Cortex of kidney (tissue), 1 donor: ENCODE measurements at places on chromosomes 16 and 17.

DNA sequence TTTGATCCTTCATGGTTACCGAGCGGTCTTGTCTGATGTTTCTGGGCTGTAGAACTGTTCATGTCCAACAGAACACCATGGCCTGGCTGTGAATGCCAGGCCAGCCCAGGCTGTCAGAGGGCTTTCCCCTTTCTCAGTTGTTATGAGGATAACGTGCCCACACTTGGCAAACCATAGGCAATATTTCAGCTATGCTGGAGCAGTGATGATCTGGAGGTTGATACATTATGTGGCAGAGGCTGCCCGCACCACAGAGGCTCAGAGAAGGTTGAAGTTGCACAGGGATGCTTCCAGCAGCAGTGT is 92.9 kb downstream of the C16orf78 start:
- DNase-seq: no peak

GRCh38 chr16:16861546-16861945 is 482.6 kb downstream of the NPIPA7 start:
- DNase-seq: no peak

- DNase-seq: no peak
Observed at GRCh38 chr17:28018439-28019070, 23.9 kb upstream of the NLK start.

DNA sequence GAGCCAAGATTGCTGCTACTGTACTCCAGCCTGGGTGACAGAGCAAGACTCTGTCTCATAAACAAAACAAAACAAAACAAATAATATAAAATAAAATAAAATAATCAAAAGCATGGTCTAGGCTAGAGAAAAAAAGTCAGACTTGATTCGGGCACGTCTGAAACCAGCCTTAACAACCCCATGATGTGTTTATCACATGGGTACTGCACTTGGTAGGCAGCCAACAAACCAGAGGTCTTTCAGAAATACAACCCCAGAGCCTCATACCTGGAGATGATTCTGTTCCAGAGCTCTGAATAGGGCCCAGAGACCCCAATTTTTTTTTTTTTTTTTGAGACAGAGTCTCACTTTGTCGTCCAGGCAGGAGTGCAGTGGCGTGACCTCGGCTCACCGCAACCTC is 9.6 kb upstream of the HAPSTR1 start:
- DNase-seq: no peak

- no peak for DNase-seq
Observed at GRCh38 chr16:58021661-58022551, 3.6 kb upstream of the MMP15 start.

DNA sequence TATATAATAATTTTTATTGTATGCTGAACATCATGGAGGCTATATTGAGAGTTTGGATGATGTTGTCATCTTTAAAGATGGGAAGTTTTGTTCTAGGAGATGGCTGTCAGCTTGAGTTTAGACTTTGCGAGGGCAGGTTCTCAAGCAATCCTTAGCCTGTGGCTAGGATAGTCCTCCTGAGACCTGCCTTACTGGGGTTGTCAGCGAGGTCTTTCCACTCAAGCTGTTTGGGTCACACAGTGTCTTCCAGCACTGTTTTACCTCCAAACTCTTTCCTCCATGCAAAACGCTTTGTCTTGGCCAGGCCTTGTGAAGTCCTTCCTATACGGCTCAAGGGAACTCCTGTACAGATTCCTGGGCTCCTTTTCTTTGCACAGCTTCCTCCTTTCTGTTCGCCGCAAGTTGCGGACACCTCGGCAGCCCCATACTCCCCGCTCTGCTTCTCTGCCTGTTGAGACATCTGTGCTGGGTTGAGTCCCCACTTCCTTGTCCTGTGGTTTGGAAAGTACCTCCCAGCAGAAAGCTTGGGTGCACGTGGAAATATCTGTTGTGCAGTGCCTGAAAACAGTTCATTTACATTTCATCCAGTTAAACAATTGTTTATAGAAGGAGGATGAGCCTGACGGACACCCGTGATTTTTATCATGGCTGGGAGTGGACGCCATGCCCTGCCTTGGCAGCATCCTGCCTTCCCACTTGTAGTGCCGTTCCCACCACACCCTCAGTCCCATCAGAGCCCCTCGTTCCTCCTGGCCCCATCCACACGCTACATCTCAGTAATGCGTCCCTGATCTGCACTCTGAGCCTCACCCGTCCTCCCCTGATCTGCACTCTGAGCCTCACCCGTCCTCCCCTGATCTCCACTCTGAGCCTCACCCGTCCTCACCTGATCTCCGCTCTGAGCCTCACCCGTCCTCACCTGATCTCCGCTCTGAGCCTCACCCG is 55.0 kb upstream of the CBFA2T3 start:
- DNase-seq: no peak

GRCh38 chr16:75841517-75841916 is 115.2 kb upstream of the CPHXL start:
- DNase-seq: no peak

GRCh38 chr17:62672957-62673356 is 45.5 kb downstream of the MRC2 start:
- no peak for DNase-seq

DNA sequence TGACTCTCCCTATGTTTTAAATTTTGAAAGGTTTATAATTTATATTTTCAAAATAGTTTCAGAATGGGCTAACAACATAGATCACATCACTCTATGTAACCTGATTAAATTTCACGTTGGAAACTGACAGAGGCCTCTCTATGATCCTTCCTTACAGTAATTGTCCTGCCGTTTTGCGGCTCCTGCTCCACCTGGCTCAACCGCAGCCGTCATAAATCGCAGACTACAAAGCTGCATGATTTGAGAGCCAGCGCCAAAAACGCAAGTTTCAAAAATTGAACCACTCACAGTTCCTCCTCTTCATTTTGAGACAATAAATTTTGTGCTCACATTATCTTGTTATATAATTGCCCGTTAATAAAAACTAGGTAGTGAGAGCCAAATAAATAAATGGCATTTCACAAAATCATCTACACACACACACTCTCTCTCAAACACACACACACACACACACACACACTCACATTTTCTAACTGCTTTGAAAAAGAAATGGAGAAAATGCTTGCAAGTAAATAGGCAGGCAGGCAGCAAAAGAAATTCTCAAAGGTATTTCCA is 263.1 kb upstream of the PSMD7 start:
- no peak for DNase-seq

DNA sequence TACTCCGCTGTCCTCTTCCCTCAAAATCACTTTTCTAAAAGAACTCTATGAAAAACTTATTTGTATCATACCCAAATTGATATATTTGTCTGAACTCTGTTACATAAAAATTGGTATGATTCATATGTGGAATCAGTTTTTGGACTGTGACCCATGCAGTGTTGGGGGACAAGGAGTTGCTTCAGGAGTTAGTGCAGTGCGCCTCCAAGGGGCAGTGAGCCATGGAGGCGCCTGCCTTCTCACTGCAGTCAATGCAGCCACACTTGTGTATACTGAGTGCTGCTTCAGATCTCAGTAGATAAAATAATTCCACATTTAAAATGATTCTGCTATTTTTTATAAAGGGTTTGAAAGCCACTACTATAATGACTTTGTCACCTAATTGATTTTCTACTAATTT is 32.5 kb downstream of the DGKE start:
- DNase-seq: no peak

DNA sequence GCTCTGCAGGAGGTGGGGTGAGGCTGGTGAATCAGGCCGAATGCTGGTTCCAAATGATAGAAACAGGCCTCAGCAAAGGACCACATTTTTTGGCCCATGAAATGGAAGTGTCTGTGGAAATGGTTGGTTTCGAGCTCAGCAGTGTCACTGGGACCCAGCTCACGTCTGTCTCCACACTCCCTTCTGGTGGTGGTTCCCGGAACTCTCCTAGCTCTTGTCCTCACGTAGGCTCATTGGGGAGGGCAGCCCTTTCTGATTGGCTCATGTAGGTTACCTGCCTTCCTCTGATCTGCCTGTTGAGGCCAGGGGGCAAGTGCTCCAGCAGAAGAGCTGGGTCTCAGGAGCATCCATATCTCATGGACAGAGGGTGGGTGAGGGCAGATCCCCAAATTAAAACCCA is 4.0 kb downstream of the ALG1 start:
- DNase-seq: no peak

DNA sequence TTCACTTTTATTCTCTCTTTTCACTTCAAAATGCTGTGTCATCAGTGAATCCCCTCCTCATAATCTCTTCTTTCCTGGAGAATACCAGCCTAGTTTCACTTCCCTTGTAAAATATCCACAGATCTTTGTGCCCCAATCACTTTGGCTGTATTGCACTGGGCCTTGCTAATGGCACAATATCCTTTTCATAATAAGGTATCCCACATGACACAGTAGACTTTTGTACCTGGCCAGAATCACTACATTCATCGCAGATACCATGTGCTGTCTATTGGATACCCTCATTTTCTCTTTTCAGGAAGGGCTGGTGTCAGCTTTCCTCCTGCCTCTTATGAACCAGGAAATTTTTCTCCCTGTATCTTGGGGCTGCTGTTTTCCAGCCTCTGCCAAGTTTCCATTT is 25.7 kb upstream of the TOX3 start:
- DNase-seq: no peak

DNA sequence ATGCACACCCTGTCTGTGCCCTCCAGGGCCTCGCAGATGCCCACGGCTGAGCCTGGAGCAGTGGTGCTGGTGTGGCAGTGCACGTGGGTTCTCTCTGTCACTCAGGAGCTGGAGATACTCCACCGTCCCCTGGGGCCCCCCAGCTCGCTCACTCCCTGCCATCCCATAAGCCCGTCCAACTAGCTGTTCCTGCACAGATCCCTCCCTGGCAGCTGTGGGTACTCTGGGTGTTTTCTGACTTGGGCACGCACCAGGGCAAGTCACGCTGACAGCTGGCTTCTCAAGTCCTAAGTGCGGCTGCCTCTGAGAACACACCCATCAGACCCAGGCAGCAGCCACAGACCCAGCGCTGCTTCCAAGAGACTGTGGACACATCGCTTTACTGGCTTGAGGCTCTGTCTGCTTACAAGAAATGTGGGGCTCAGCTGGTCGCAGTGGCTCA is 25.4 kb upstream of the ITGB4 start:
- no peak for DNase-seq

DNA sequence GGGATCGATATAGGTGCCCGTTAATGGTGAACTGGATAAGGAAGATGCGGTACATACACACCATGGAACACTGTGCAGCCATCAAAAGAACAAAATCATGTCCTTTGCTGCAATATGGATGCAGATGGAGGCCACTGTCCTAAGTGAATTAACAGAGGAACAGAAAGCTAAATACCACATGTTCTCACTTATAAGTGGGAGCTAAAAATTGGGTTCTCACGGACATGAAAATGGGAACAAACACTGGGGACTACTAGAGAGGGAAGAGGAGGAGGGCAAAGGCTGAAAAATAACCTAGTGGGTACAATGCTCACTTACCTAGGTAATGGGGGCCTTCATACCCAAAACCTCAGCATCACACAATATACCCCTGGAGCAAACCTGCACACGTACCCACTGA is 302.6 kb downstream of the XYLT1 start:
- no peak for DNase-seq

DNA sequence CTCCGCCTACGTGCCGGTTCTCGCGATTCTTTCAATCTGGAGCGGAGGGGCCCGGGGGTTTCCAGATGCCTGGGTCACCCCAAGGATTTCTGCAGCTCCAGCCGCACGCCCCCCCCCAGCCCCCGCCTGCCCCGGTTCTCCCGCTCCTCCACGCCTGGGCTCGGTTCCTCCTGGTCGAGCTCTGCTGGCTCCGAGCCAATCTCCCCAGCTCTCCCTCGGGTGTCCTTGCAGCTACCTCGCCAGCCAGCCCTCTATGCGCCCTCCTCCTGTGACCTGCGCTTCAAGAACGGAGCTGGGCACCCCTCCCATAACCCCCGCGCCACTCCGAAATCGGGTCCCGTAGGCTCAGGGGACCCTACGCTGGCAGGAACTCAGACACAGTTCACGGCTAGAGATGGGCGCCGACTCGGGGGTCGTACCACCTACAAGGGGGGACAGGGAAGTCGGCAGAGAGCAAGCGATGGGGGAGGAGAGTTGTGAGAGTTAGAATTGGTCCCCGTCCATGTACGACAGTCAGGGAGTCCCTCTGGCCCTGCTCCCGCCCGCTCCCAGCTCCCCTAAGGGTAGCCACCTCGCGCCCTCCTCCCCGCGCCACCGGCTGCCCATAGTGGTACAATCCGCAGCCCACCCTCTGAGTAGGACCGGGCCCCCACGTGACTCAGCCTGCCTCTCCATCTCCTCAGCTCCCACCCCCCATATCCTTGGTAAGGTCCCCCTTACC is 961 bp downstream of the FGF11 start:
- no peak for DNase-seq

- DNase-seq: no peak
Observed at GRCh38 chr16:2816751-2817339, at the start of gene PRSS21. Gene PRSS21 (plus strand): TSS chr16:2817237. CDS start chr16:2817269, 32 bp downstream.

- no peak for DNase-seq
Observed at GRCh38 chr16:17369421-17370222, 101.1 kb downstream of the XYLT1 start.

GRCh38 chr17:44903012-44903685 is 3.9 kb upstream of the EFTUD2 start:
- DNase-seq: no peak

DNA sequence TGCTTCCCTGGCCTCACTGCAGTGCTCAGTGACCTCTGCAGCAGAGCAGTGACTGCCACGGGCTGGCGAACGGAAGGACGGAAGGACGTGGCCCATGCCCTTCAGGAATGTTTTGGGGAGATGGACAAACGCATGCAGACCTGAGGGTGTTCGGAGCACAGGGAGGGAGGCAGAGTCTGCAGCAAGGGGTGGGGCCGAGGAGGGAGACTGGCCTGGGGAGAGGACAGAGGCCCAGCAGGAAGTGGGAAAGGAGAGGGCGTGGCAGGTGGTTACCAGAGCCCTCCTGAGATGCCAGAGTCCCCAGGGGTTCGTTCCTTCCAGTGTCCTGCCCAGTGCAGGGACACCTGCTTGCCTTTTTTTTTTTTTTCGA is 21.9 kb downstream of the ADORA2B start:
- DNase-seq: no peak

DNA sequence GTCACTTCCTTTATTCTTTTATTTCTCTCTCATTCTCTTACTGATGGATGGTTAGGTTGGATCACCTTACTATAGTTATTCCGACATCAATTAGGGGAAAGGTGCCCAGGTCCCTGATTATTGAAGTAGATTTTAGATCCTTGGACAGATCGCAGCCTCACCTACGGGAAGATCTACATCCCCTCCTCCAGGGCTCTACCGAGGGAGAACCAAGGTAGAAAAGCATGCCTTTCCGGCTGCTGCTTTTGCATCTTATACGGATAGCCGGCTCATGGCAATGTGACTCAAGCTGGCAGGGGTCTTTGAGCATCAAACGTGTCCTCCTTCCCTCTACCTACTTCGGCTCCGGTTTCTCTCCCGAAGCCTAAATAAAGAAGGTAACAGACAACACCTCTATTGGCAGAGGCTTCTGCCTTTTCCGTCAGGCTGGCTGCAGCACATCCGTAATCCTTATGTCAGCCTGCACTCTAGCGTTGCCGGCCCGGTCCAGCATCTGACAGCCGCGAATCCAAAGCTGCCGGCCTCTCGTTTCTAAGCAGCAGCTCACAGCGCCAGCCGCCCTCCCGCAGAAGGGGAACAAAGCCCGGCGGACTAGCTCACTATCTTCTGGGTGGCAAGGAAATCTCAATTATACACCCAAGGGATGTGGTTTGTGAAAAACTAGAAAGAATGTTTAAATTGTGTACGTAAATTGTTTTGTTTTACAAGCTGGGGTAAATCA is 46.9 kb downstream of the IRX6 start:
- DNase-seq: no peak

- DNase-seq: no peak
Observed at GRCh38 chr17:32699247-32699646, 177.7 kb downstream of the MYO1D start.

GRCh38 chr17:27496437-27496943 is 40.2 kb downstream of the KSR1 start:
- DNase-seq: no peak

GRCh38 chr17:41914358-41914766 is 4.4 kb downstream of the ACLY start:
- DNase-seq: no peak
